ENCODE measurements at places on chromosomes 1 and 21.

GRCh38 chr1:214476229-214476985, 75.0 kb downstream of the PTPN14 start:
- DNase-seq = no peak

GRCh38 chr1:88204111-88204510, 480.0 kb upstream of the PKN2 start:
- DNase-seq = no peak

GRCh38 chr1:199172171-199173124, 533.6 kb downstream of the PTPRC start:
- DNase-seq = no peak

GRCh38 chr1:170545476-170545875, 13.5 kb downstream of the GORAB start:
- DNase-seq = no peak

DNA sequence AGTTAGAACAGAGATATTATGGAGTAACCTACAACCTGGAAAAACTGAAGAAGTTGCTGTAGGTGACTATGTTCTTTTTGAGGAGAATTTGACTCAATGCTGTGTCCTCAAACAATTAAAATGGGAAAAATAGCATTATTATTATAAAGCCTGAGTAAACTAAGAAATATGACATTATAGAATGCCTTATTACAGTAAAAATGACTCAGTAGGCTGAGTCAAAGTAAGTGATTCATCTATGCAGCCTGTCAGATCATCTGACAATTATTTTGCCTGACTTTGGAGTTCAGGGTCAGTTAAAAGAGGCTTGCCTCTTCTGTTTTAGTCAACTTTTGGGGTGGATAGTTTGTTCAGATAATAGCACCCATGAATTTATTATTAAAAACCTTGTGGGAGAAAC, 150.8 kb upstream of the PTGFR start:
- DNase-seq = no peak

DNA sequence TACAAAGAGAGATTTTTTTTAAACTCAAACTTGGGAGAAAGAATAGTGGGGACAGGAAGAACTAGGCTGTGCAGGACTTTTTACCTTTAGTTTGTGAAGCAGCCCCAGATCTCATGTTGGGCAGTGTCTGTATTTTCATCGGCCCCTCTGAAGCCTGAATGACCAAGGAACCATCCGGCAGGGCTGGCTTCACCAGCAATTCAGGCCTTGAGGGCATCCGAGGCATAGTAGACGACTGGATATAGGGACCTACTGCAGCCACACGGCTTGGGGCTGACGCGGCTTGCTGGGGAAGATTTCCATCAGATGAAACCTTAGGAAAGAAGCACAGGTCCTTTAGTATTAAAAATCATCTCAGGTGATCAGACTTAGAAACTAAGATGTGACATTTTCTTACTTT, 43.7 kb downstream of the TP53BP2 start:
- no peak for DNase-seq

DNA sequence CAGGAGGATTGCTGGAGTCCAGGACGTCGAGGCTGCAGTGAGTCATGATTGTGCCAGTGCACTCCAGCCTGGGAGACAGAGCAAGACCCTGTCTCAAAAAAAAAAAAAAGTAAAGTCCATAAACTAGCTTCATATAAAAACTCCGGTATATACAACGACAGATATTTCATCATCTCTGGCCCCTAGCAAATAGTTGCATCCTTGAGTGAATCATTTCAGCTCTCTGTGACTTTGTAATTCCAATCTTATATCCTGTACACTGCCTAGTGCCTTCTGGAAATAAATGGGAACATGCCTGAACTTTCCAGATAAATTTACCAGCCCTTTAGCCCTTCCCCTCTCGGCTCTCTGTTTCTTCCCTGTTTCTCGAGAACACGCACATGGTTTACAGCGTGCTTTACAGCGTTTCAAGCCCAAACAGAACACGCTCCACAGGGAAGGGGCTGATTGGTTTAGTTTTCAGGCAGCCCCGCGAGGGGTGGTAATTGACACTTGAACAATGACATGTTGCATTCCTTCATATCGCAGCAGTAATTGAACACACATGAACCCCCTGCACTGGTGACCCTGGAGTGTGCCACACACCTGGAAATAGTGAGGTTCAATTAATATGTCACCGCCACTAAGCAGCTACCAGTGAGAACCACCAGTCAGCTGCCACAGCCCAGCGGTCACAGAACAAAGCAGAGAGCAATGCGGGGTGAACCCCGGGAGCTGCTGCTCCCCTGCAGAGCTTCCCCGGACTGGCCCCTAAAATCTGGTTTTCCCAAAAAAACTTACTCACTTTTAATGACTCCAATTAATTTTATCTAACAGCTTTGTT, 35.7 kb upstream of the SIM2 start:
- DNase-seq = no peak

GRCh38 chr1:74699331-74699730, 25.7 kb upstream of the ERICH3 start:
- no peak for DNase-seq

DNA sequence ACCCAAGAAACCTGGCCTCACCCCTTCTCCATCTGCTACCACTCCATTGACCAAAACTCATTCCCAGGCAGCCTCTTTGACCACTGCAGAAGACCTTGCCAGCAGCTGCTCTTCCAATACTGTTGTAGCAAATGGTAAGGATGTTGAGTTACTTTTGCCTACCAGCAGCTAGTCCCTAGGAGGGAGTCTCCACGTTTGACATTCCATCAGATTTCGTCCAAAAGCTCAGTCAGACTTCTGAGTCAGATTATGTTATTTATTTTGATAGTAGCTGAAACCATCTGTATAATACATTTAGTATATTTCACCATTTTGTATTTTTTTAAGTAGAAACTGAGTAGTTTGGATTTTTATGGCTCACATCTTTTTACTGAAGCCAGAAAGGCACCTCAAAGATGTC, 51.5 kb upstream of the WNT2B start:
- DNase-seq = no peak

DNA sequence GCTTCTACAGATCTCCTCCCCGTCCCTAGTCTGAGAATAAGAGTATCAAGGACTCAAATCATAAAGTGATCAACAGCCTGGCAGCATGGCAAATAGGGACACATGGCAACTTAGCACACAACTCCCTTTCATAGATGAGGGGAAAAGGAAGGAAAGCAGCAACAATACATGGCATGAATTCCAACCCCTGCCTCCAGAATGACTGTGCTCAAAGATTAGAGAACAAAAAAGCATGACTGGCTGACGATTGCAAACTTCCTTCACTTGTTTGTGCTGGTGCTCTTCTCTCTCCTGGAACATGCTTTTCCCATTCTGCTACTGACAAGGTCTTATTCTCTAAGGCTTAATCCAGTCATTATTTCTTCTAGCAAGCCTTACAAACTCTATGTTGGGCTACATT, 11.5 kb downstream of the KTI12 start:
- no peak for DNase-seq

GRCh38 chr1:205293350-205294074, 28.0 kb downstream of the NUAK2 start:
- no peak for DNase-seq

- no peak for DNase-seq
Measured at GRCh38 chr1:26096471-26096870, 15.2 kb upstream of the PDIK1L start.

DNA sequence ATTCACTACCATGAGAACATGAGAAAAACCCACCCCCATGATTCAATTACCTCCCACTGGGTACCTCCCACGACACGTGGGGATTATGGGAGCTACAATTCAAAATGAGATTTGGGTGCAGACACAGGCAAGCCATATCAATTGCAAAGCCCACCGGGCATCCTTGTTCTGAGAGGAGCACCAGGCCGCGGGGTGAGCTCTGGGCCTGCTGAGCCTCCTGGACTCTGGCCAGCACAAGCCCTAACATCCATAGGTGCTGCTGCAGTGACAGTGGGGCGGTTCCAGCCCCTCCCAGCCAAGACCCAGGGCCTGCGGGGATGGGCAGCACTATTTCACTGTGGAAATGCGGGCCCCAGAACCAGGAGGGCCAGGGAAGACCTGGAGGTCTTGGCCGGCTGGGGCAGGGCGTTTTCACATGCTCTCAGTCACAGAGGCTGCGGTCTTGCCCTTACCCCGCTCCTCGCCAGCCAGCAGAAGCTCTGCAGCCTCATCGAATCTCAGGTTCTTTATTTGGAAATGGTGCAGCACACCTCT, 103.8 kb downstream of the PCBP3 start:
- DNase-seq = no peak

- DNase-seq = no peak
Measured at GRCh38 chr21:25790122-25790877, 55.5 kb downstream of the GABPA start.

DNA sequence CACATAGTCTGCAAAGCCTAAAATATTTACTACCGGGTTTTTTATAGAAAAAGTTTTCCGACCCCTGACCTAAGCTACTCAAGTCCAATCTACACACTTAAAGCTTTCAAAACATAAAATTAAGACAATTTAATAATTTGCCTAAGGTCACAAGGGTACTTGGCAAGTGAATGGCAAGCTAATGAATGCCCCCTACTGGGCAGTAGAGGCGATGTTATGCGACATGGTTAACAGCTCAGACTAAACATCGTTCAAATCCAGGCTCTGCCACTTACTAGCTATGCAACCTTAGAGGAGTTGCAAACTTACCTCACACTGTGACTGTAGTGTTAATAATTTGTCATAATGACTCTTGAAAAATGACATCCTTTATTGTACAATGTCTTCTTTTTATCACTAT, 317.2 kb upstream of the NFIA start:
- no peak for DNase-seq

DNA sequence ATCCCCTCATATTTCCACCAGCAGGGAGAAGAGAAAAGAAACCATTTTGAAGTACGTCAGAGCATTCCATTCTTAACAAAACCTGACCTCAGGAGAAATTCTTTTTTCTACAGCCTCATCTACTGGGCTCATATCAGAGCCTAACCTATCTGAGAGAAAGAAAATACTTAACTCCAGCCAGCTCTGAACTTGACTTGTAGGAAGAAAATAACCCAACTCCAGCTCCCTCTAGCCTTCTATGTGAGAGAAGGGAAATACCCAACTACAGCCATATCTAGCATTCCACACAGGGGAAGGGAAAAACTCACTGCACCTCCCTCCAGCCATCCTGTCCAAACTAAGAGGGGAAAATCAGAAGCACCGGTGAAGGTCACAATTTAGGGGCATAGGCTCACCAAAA, 57.7 kb downstream of the SPATA6 start:
- DNase-seq = no peak

GRCh38 chr1:75492011-75492410, 118.9 kb downstream of the SLC44A5 start:
- no peak for DNase-seq

- no peak for DNase-seq
Measured at GRCh38 chr1:186089940-186090339, 285.1 kb downstream of the TPR start.

DNA sequence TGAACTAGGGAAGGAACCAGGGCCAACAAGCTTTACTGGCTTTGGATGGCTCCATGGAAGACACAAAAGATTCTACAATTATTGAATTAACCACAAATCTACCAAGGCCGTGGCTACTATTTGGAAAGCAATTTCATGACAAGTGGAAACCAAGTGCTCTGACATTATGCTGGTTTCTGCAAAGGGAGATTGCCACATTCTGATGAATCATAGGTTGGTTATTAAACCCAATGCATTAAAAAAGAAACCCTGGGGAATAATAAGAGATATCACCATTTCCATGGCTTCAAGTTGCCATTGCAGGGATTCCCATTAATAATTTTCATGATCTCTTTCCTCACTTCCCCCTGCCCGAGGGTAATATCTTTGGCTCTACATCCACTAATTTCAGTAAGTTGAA, 359.2 kb upstream of the NCAM2 start:
- no peak for DNase-seq

- no peak for DNase-seq
Measured at GRCh38 chr21:41653243-41653953, 113.5 kb downstream of the RIPK4 start.

- DNase-seq = no peak
Measured at GRCh38 chr1:233224311-233224710, 71.2 kb downstream of the PCNX2 start.

GRCh38 chr21:18178509-18178908, 66.1 kb upstream of the CHODL start:
- no peak for DNase-seq

DNA sequence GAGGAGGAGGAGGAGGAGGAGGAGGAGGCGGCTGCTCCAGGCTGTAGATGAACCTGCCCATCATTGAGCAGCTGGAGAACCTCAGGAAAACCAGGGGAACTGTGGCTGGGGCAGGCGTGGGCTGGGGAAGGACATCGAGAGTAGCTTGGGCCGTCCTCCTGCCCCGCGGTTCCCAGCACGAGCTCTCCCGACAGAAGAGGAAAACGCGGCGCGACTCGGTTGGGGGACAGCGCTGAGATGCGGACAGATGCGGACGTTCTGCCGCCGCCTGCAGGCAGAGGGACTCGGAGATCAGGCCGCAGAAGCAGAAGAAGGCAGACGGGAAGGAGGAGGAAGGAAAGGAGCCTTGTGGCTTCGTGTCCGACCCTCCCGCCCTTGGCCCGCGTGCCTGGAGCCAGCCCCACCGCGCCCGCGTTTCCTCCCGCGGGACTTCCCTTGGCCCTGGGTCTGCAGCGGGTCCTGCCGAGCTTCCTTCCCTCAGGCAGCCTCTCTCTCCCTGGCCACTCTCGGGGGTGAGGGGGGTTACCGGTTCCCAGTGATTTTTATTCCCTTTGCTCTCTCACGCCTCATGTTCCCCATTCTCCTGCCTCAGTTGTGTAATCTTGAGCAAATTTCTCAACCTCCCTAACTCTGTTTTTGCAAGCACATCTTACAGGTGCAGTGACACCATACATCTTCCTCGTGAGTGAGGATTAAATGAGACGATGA, 1.7 kb upstream of the TNFRSF9 start:
- peak; percentile 33 for DNase-seq

- peak; percentile 51 for DNase-seq
Measured at GRCh38 chr1:16612332-16613172, 812 bp downstream of the NBPF1 start.

- DNase-seq = no peak
Measured at GRCh38 chr1:36585569-36586548, 103.1 kb upstream of the CSF3R start.

DNA sequence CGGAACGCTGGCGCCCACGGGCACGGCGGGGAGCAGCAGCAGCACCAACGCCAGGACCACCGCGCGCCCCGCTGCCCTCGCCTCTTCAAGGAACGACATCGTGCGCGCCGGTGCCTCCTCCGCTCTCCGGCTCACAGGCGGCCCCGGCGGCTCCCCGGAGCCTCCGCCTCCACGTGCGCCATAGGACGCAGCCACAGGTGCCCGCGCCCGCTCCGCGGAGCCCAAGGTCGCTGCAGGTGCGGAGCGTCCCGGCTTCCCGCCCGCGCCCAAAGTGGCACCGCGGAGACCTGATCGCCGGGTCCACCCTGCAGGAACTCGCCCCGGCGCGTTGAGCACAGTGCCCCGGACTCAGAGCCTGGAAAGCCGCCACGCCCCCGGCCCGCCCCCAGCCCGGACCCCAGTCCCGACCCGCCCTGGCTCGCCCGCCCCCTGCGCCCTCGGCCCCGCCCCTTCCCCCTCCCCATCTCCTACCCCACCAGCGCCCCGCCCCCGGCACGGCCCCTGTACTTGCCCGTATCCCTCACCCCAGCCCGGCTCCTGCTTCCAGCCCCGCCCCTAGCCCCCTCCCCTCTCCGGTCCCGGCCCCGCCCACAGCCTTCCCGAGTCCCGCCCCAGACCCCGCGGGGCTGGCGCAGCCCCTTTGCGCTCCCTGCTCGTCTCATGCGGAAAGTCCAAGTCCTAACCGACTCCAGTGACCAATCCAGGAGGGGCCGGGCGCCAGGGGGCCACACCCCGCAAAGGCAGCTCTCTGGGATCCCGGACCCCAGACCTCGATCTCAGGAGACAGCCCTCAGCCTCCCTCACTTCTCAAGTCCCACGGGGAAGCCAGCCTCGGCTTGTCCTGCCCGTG, at the start of gene MEGF6:
MEGF6 (minus strand) TSS at position 339 of the 850 bp plus-strand sequence; CDS start at position 99, 240 bp downstream.
- DNase-seq = no peak

GRCh38 chr21:36419241-36419640, 34.0 kb downstream of the CHAF1B start:
- DNase-seq = no peak
